Anterior cingulate cortex (tissue), 58 donors: ENCODE measurements at places on chromosomes 11 and 22.

- DNase-seq: no peak
These were observed 193.6 kb downstream of the FAM76B start for GRCh38 chr11:95595973-95596489.

GRCh38 chr22:44574640-44575380 lies 76.8 kb upstream of the RTL6 start:
- DNase-seq: no peak

- DNase-seq: no peak
These were observed 16.5 kb upstream of the PRR5 start for GRCh38 chr22:44685384-44686056.

DNA sequence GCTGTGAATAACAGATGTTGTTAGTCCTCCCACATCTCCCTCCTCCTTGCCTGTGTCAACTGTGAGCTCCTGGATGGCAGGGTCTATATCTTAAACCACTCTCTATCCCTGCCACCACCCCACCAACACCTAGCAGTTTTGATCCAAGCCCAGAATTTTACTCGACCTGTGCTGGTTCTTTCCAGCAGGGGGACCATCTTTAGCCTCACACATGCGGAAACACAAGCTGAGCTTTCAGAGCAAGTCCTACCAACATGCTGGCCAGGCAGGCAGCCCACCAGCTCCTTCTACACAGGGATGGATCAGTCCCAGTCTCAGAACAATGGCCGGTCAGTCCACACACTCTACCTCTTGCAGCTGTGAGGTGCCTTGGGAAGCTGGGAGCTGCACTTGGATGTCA lies 231.5 kb downstream of the NXPE2 start:
- no peak for DNase-seq

- DNase-seq: peak; percentile 73
These were observed 32.1 kb downstream of the UQCR10 start for GRCh38 chr22:29799217-29799680.

GRCh38 chr11:3709977-3710376 lies 38.8 kb upstream of the CHRNA10 start:
- no peak for DNase-seq

DNA sequence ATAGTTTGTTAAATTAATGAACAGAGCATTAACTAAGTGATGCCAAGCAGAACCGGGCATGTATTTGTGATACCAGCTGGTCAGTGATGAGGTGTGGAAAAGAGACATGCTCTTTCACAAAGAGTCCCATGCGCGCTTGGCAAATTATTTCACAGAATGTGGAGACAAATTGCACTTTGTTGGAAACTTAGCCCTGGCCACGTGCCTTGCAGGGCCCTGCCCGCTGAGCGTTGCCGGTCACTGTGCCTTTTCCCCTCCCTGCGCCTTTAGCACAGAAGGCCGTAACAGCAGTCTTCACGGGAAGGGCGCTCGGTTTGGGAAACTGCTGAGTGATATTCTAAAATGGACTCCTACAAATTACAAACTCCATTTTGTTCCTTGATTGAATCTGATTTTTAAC lies 235.9 kb downstream of the TBC1D22A start:
- DNase-seq: no peak

DNA sequence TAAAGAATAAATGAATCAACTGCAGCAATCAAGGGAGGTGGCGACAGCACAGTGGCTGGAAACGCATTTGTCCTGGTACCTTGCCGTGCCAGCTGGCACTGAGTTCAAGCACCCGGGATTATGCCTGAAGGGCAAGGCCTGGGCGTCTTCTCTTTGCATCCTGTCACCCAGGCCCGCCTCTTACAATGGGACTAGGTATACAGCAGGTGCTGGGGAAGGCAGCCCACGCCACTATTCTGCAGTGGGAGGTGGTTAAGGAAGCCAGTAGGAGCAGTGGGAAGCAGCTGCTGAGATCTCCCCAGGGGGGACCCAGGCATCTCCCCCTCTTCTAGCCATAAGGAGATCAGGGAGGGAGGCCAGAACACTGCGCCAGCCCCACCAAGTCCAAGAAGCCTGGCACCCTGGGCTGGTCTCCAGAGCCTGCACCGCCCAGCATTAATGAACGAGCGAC lies 15.3 kb upstream of the BAIAP2L2 start:
- DNase-seq: no peak

DNA sequence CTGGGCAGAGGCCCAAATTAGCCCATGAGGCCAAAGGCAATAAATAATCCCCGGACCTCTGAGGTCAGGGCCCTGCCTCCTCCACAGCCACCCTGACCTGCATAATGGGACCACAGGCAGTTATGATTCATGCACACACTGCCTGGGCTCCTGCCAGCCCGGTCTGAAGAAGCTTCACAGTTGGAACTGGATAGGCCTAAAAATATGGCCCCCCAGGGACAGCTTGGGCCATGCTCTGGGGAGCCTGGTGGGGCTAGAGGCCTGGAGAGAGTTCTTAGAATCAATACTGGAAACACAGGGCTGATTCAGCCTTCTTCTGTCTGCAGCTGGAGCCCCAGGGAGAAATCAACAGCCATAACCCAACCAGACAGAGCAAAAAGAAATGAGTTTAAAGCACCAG lies 112.8 kb upstream of the CADM1 start:
- DNase-seq: no peak

- DNase-seq: no peak
These were observed 1.4 kb upstream of the KREMEN1 start for GRCh38 chr22:29071261-29072045.

- no peak for DNase-seq
These were observed 10.8 kb downstream of the SLC35C1 start for GRCh38 chr11:45815747-45816146.

GRCh38 chr22:38953091-38953490 lies 4.3 kb upstream of the APOBEC3A start:
- DNase-seq: no peak

DNA sequence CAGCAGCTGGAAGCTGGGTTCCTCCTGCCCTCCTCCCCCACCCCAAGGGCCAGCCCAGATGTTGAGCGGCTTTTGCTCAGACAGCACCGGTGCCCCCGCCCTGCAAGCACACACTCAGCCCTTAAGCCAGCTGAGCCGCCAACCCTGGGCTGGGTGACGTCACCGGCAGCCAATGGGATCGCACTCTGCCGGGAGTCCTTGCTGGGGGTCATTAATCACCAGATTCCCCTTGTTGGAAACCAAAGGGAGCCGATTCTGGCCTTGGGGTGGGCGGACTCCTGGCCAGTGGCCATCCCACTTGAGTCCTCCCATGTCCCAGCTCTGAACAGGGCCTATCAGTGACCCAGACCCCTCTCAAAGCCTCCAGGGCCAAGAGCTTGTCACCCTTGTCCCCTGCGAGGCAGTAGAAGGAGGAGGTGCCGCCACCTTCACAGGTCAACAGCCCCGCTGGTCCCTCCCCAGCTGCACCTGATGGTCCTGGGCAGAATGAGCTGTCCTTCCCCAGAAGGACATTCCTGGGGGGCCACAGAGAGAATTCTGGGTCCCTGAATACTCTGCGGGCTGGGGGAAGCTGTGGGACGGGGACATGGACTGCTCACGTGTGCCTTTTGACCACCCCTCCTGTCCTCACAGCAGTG lies 7.4 kb downstream of the DUSP8 start:
- peak; percentile 50 for DNase-seq

DNA sequence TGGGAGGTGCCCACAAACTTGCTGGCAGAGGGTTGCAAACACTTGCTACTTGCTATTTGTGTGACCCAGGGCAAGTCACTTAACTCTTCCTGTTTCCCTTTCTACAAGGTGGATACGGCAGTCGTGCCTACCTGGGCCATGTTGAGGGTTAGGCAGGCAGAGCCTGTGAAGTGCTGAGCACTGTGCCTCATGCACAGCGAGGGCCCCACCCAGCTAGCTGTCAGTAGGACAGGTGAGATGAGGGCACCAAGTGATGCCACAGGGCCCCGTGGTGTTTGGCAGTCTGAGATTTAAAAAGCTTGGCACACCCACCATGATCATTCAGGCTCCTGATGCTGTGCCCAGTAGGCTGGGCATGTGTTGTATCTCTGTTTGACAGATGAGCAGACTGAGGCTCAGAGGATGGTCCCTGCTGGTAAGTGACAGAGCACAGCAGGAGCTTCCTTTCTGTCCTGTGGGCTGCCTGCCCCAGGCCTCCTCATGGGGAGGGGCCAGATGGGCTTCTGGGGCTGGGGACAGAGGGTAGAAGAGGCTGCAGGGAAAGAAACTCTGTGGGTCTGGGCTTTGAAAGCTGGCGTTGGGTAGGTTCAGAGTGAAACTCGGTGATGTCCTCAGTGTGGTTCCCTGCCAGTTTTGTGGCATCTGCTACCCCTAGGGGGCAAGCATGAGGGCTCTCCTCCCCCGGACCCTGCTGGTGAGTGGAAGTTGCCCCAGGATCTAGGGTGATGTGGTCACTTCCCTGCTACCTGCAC lies 59.3 kb downstream of the TSPAN18 start:
- DNase-seq: no peak

DNA sequence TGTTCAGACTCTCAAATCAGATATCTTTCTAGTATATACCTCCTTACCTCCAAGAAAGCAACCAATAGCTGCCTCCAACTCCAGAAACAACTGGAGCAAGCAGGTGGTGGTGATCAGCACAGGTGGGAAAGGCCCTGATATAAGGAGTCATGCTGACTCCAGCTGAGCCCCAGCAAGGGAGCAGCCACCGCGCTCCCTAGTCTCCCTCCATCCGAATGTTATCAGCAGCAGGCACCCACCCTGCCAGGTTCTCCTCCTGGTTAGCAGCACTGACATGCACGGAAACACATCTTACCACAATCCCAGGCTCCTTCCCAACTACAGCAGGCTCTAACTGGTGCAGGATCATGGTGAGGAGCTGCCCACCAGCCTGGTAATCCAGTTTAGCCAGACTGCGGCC lies 18.5 kb upstream of the STK33 start:
- no peak for DNase-seq

- DNase-seq: no peak
These were observed 57.0 kb upstream of the CD5 start for GRCh38 chr11:61045271-61045670.

DNA sequence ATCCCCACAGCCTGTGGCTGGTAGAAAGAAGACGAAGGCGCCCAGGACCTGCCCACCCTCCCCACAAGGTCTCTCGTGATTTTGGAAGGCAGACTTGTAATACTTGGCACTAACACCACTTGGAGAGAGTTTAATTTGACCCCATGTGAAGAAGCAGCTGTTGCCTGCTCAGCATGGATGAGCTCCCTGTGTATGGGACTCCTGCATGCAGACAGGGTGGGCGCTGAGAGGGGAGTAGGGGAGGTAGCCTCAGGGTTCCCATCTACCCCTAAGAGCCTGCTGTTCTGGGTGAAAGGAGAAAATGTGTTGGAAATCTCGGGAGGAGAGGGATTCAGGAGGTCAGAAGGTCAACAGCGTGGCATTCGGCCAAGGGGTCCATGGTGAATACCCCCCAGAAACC lies 625.9 kb downstream of the TBC1D22A start:
- no peak for DNase-seq

DNA sequence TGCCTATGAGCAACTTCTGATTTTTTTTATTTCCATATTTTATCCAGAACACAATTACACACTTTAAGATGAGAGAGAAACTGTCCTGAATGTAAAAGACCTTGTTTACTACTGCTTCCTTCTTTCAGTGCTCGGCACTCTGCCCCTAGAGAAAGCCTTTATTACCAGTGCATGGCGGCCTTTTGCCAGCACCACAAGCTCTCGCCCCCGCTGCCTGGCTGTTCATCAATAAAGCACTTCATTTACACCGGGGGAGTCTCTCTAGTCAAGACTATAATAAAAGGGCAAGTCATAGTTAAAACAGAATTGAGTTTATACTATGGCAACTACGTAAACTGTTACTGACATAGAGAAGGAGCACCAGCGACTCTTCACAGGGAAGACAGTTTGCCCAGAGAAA lies 259.5 kb downstream of the CADM1 start:
- no peak for DNase-seq

DNA sequence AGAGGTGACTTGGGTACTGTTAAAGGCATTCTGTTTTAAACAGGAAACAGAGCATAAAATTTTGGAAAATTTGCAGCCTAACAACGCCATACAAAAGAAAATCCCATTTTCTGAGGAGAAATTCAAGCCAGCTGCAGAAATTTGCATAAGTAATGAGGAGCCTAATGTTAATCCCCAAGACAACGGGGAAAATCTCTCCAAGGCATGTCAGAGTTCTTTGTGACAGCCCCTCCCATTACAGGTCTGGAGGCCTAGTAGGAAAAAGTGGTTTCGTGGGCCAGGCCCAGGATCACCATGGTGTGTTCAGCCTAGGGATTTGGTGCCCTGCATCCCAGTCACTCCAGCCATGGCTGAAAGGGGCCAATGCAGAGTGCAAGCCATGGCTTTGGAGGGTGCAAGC lies 1333.1 kb upstream of the TENM4 start:
- DNase-seq: no peak

GRCh38 chr11:62128835-62129234 lies 5.0 kb downstream of the INCENP start:
- DNase-seq: no peak

- DNase-seq: peak; percentile 39
These were observed 1.3 kb downstream of the MYH9 start for GRCh38 chr22:36386351-36386899.

DNA sequence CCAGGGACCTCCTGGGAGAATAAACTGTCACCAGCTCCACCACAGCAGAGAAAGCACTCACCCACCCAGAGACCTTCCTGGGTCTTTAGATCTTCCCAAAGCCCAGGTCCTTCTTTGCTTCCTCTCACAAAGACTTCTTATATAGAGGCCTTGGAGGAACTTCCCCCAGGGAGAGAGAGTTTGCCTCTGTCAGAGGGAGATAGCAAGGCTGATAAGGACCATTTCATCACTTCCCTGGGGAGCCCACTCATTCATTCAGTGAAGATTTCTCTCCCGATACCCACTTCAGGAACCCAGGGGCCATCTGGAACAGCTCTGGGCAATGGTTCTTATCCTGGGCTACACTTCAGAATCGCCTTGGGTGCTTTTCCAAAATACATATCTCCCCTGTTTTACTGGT lies at the start of gene PRG2:
PRG2 (minus strand) TSS at position 116 of the 400 bp plus-strand sequence. CDS start 706 bp downstream, outside the sequence.
- DNase-seq: no peak

DNA sequence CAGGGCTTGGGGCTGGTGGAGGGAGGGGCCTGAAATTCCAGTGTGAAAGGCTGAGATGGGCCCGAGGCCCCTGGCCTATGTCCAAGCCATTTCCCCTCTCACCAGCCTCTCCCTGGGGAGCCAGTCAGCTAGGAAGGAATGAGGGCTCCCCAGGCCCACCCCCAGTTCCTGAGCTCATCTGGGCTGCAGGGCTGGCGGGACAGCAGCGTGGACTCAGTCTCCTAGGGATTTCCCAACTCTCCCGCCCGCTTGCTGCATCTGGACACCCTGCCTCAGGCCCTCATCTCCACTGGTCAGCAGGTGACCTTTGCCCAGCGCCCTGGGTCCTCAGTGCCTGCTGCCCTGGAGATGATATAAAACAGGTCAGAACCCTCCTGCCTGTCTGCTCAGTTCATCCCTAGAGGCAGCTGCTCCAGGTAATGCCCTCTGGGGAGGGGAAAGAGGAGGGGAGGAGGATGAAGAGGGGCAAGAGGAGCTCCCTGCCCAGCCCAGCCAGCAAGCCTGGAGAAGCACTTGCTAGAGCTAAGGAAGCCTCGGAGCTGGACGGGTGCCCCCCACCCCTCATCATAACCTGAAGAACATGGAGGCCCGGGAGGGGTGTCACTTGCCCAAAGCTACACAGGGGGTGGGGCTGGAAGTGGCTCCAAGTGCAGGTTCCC lies at the start of gene APOC3:
APOC3 (plus strand) TSS at position 383 of the 659 bp plus-strand sequence. CDS start 676 bp downstream, outside the sequence.
- no peak for DNase-seq

- no peak for DNase-seq
These were observed 109.4 kb downstream of the MORC2 start for GRCh38 chr22:30858976-30859713.
